ENCODE measurements at places on chromosomes 6 and 20.

- no peak for DNase-seq
Measured at GRCh38 chr6:109295774-109296156, 86.5 kb downstream of the CD164 start.

DNA sequence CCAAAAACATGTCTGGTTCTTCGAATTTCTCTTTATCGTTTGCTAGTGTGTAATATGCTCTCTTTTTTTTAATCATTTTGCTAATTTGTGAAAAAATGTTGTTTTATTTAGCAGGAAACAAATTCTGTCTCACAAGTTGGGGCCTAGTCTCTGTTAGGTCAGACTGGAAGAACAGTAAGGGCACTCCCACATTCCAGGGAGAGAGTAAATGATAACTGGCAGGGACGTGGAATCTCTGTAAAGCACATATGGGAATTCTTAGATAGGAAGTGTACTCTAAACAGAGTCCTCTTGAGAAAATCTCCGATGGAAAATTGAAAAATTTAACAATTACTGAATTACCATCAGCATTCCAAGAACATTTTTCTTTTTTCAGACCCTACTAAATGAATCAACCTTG is 16.4 kb upstream of the CCDC28A start:
- DNase-seq: no peak

GRCh38 chr6:53151676-53152075 is 3.0 kb upstream of the GCM1 start:
- peak; percentile 47 for DNase-seq

DNA sequence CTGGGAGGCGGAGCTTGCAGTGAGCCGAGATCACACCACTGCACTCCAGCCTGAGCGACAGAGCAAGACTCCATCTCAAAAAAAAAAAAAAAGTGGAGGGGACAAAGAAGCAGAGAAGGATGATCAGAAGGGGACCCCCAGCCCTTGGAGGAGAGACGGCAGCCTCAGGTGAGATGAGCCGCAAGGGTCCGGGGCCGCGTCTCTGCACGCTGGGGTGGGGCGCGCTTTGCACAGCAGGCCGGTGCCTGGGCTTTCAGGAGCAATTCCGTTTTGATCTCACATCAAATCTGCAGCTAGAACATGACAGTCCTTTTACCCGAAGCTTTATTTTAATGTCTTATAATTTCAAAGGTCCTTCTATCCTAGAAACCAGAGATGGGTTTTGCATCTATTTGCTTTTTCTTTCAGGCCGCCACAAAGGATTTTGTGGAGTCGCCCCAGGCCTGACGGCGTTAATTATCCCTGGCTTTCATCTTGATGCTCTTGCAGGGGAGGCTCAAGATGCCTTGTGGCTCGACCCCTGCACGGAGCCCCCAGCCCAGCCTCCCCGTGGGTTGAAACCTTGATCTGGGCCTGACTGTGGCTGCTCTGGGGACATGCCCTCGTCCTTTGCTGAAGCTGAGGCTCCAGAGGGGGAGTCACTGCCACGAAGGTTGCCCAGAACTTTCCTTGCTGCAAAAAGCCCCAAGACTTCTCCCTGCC is 17.3 kb downstream of the HRH3 start:
- no peak for DNase-seq

- peak; percentile 42 for DNase-seq
Measured at GRCh38 chr6:11538052-11538818, 686 bp downstream of the TMEM170B start.

GRCh38 chr20:11654766-11655165 is 262.9 kb upstream of the BTBD3 start:
- no peak for DNase-seq

DNA sequence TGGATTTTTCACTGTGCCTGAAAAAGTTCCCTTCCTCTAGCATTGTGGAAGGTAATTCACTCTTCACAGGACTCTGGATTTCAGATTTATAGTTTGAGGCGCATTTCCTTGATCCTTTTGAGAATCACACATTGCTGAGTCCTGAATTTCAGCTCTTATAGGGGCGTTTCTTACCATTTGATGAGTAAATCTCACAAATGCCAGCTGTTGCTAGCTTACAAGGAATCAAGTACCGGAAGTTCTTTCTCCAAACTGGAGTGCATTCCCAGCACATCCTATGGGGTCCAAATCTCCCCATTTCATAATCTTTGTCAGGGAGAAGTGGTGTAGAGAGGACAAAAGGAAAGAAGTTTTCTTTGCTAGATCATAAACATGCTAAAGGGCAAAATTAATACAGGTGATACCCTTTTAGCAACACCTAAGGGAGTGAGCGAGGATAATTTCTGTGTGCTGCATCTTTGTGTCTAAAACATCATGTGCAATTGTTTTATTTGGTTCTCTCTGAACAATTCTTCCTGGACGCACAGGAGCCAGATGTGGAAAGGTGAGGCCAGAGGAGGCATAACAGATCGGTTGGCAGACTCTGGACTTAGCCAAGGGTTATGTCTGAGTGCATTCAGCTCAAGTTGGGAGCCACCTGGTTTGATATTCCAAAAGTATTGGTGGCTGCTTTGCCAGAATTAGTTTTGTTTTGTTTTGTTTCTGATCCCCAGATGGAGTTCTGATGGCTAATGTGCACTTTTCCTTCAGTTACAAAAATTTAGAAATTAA is 37.4 kb upstream of the EYA2 start:
- DNase-seq: no peak

DNA sequence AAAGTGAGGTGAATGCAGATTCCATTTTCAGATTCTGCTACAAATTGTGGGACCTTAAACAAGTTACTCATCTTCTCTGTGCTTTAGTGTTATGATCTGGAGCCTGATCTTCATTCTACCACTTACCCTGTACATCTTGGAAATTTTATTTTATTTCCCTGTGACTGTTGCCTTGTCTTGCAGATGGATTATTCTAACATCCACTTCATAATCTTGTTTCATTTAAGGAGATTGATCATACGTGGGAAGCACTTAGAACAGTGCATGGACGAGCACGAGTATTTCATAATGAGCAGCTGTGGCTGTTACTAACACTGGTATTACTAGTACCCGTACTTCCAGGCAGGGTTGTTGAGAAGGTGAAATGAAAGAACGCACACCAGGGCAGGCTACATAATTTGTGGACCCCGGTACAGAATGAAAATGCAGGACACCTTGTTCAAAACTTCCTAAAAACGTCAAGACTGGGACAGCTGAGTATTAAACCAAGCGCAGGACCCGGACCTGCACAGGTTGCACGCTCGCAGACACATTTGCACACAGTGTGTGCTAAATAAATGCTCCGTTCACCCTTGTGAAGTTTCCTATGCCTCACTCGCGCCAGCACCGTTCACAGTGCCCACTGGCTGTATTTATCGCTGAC is 535 bp upstream of the CCDC170 start:
- DNase-seq: no peak

GRCh38 chr6:141309295-141309694 is 823.4 kb upstream of the GJE1 start:
- no peak for DNase-seq

DNA sequence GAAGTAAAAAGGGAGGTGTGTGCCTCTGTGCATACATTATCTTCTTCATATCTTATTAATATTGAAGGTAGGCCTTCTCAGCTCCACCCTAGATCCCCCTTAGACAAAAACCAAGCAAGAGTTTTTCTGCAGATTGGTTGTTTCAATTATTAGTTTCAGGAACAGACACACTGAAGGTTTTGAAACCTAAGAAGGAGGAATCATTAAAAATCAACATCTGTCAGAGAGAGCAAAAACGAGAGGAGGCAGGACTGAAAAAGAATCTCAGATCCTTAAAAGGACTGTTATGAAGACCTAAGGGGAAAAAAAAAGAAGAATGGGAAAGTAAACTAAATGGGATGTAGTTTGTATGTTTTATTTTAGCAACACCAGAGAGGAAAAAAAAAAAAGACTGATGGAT is 560.8 kb upstream of the JAG1 start:
- no peak for DNase-seq

DNA sequence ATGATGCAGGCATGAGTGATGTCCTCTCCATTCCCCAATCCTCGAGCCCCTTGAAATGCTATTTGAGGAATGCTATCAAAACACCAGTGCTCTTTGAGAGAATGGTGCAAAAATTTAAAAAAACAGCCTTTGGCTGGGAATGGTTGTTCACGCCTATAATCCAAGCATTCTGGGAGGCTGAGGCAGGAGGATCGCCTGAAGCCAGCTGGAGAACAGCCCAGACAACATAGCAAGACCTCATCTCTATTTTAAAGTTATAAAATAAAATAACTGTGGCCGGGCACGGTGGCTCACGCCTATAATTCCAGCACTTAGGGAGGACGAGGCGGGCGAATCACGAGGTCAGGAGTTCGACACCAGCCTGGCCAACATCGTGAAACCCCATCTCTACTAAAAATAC is 4.2 kb upstream of the VARS1 start:
- DNase-seq: no peak

DNA sequence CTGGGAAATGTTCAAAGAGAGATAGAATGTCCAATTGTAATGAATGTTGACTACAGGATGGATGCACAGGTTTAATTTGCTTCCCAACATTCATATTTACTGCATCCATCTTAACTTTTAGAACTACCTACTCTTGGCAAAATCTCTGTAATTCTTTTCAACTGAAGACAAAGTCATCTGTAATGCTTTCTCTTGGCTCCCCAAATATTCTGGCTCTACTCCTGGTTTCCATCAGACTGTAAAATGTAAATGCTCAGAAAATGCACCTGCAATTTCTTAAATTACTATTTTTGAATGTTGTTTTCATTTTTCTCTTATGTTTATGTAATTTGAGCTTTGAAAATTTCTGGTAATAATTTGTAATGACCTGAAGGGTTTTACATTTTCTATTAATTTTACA is 480.8 kb upstream of the IMPG1 start:
- DNase-seq: no peak

GRCh38 chr20:13302647-13303450 is 81.8 kb downstream of the ISM1 start:
- peak; percentile 54 for DNase-seq

DNA sequence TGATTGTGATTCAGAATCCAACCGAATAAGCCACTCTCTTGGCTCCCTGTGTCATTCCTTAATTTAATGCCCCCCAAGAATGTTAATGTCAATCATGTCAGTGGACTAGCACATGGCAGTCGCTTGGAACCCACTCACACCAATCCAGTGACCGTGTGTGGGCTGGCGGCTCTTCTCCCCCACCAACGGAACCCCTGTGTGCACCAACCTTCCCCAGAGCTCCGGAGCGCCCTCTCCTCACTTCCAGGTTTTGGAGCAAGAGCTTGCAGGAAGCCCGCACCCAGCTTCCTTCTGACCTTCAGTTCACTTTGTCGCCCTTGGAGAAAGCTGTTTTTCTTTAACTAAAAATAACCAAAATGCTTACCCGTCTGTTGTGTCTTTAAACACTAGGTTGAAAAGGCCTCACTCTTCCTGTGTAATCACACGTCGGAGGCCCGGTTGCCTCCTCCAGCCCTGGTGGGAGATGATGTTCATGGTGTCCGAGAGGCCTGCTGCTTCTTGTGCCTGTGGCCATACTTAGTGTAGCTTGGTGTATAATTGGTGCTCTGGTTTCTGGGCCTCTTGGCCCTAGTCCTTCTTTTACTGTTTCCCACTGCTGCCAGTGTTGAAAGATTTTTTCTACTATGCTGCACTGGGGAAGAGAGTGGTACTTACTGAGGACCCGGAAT is 17.8 kb upstream of the MAP1LC3A start:
- DNase-seq: no peak

DNA sequence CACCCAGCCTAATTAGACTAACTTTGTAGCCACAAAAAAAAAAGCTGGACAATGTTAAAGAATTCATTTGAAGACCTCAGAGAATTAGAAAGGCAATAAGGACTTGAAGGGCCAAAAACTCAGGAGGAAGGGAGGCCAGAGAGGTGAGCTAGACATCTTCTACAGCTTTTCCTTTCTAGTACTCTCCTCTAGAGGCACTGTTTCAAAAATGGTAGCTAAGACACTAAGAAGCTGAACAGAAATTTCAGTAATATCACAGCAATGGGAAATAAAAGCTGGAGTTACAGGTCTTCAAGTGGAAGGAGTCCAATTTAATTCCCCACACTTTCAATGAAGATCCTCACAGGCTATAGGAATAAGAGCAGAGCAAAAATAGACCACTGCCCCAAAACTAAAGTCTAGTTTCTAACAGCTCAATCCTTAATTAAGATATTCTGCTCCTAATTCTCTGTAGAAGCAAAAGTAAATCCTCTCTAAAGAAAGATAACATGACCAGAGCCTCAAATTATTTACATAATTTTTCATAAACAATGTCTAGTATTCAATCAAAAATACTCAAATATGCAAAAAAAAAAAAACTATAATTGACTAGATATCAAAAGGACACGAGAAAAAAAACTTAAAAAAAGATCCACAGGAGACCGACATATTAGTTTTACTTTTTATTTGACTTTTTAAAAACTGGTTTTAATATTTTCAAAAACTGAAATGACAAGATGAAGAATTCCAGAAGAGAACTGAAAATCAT is 63.7 kb downstream of the RNGTT start:
- DNase-seq: peak; percentile 22

DNA sequence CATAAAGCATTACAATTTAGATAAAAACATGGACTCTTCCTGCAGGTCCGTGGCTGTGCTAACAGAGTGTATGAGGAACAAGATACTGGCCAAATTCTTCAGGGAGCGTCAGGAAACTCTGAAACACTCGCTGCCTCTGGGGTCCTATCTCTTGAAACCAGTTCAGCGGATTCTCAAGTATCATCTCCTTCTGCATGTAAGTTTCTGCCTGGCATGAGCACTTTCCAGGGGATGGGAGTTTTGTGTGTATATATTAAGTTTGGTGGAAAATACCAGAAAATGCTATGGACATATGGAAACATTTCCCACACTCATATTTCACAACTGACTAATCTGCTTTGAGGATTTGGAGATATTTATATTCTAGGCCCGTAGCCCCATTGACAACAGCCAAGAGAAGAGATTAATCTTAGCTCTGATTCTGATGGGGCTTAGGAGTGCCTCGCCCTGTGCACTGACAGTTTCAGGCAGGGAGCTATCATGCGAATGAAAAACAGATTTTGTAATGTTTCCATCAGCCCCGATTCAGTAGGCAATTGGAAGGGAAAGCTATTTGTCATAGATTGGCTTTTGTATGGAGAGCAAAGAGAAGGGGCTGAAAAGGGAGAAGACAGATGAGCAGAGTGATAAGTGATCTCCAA is 64.7 kb upstream of the MTHFD1L start:
- DNase-seq: no peak

DNA sequence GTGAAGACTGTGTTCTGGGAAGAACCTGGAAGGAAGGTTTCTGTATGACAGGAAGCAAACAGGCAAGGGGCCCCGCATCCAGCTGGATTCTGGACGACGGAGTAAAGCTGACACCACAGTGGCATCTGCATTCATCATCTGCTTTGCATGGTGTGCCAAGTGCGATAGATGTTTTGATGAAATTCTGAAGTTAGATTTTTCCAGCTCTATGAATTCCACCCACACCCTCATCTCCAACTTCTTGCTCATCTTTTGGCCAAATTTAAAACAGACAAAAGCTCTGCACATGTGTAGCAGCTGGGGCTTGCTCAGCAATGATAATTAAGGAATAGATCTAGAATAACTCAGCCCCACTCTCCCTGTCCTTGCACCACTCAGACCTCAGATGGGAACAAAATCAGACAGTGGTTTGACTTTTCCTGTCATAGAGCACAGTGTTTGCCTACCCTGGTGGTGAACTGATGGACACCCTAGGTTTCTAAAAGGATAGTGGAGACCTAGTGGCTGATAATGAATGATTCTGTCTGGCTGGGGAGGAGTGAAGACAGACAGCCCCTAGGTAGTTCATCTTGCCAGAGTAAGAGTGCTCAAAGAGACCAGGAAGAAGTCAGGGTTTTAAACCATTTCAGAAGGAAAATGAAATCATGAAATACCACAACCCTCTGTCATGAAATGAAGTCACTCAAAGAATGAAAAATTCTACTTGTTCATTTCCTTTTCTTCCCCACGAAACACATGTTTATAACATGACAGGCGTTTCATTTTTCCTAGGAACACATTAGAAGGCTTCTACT is 85.8 kb downstream of the BCAS1 start:
- DNase-seq: no peak
